ENCODE measurements at places on chromosomes 7 and 10. TPM values are rescaled to one million over a fixed set of nuclear protein-coding genes. Genes with fewer than 3 reads are reported as not detected.

GRCh38 chr7:154781369-154782303 is 221.3 kb downstream of the PAXIP1 start:
- no peak for DNase-seq

DNA sequence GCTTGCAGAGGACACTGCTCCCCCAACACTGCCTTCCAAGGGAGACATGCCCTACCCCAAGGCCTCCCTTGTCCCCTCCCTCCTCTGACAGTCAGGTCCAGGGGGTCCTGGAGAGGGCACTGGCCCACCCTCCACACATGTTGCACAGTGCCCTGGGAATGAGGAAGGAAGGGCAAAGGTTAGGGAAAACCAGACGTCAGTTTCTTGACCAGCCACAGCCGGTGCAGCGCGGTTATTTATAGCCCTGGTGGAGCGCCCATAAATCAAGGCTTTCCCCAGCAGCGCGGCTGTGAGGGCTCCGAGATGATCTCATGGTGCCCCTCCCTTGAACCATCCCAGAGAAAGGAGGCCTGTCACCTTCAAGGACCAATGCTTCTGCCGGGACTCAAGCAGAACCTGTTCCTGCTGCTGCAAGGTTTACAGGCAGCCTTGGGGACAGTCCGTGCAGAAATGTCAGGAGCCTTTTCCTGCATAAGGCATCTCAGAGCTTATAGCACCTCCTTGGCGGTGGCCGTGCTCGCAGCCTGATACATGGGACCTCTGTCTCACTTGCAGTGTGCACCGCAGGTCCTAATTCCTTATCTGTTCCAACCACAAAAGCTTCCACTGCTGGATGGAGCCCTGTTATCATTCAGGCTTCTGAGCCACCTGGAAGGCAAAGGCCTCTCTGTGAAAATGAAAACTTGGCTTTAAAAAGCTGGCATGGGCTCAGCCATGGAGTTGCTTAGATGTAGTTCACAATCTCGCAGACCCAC is 127.3 kb downstream of the LHPP start:
- no peak for DNase-seq

DNA sequence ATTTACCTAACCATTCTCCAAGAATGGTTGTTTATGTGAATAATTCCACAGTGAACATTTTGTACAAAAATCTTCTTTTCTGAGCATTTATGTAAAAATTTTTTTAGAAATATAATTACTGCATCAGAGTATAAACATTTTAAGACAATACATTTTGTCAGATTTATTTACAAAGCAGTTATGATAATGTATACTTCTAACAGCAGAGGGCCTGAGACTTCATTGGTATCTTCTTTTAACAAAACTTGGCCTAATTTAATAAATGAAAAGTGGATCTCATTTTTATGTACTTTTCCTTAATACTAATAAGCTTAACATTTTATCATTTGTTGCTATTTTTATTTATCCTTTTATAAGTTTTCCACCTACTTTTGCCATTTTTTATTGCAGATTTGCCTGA is 69.4 kb downstream of the HECTD2 start:
- no peak for DNase-seq

GRCh38 chr7:133705596-133705995 is 421.5 kb upstream of the LRGUK start:
- no peak for DNase-seq

DNA sequence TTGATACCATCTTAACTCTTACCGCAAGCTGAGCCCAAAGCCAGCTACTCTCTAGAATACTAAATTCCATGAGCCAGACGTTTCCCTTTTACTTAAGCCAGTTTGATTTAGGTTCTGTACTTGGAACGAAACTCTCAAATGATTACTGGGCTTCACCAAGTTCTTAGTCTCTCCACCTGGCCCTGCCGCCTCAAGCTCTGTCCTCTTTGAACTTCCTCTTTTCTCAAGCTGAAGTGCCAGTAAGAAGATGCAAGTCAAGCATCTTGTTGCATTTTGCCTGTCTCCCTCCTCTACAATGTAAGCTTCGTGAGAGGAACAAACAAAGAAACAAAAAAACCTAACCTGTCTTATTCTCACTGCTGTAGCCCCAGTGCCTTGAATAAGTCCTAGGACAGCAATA is 358.2 kb upstream of the NPVF start:
- no peak for DNase-seq

DNA sequence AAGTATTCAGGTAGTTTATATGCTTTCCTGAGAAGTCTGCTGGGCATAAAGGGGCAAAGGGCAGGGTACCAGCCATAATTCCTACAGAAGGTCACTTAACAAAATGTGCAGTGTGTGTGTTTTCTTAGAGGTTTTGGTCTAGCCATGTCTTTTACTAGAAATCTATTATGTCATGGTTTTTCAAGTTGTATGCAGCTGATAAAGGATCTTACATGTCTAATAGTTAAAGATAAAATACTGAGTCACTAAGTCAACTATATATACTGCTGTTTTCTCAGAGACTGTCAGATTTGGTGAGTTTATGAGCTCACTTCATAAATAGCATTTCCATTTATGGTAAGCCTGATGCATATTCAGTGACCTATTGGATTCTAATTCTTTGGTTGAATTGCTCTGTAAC is 7.7 kb downstream of the CASP2 start:
- DNase-seq: no peak

- no peak for DNase-seq
Measured at GRCh38 chr10:101683276-101683675, 11.7 kb downstream of the FBXW4 start.

GRCh38 chr7:54189330-54189729 is 352.8 kb upstream of the VSTM2A start:
- no peak for DNase-seq

GRCh38 chr10:78713659-78714058 is 355.1 kb upstream of the ZMIZ1 start:
- no peak for DNase-seq

- DNase-seq: no peak
Measured at GRCh38 chr7:29564496-29565223, 1.0 kb downstream of the PRR15 start.

- no peak for DNase-seq
Measured at GRCh38 chr7:104629408-104629807, 301.0 kb downstream of the LHFPL3 start.

GRCh38 chr10:132593389-132593788 is 55.8 kb downstream of the INPP5A start:
- no peak for DNase-seq

DNA sequence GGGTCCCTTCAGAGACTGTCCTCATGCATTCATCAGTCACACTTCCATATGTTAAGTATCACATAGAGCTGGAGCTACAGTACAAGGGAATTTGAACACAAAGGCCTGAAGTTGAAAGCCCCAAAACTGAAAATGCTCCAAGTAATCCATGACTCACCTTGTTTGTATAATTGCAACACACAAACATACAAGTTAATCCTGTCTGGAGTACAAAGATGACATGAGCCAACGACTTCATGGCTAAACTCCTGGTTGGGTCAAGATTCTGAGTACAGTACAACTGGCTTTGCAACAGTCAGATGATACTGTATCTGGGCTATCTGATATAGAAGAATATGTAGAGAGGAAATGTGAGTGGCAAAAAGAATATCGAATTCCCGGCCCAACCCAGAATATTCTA is 73.1 kb upstream of the AASS start:
- DNase-seq: no peak

- DNase-seq: no peak
Measured at GRCh38 chr10:124155781-124156435, 62.5 kb upstream of the CHST15 start.

- DNase-seq: no peak
Measured at GRCh38 chr7:101772508-101773211, 44.8 kb upstream of the CUX1 start.

DNA sequence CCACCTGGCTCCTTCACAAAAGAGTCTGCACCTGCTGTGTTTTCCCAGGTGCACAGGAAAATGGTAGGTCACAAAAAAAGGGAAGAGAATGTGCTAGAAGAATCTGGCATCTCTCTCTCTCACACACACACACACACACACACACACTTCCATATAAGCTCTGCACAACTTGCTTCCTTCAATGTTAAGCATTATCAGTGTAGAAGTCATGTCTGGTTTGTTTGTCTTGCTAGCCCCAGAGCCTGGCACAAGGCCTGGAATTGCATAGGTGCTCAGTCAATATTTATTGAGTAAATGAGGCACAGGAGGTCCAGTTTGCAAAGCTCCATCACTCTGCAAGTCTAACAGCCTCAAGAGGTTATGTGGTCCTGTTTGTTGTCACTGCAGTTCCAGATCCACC is 867.3 kb upstream of the AUTS2 start:
- DNase-seq: no peak

GRCh38 chr10:113872139-113873030 is 17.9 kb downstream of the NHLRC2 start:
- DNase-seq: no peak

DNA sequence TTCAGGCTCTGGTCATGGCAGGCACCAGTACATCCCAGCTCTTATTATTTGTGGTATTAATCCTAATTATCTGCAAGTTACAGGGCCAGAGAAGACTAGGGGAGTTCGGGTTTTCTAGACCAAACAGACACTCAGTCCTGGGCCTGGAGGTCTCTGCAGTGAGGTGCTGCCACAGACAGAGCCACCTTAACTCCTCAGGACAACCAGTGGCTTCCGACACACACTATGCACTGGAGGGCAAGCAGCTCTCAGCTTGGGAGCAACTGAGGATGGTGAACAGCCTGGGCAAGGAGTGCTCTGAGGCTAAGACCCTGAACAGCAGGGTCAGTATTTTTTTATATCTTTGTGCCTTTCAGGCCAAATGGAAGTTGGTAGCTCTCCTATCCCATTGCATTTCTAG is 19.0 kb downstream of the ACTA2 start:
- no peak for DNase-seq

DNA sequence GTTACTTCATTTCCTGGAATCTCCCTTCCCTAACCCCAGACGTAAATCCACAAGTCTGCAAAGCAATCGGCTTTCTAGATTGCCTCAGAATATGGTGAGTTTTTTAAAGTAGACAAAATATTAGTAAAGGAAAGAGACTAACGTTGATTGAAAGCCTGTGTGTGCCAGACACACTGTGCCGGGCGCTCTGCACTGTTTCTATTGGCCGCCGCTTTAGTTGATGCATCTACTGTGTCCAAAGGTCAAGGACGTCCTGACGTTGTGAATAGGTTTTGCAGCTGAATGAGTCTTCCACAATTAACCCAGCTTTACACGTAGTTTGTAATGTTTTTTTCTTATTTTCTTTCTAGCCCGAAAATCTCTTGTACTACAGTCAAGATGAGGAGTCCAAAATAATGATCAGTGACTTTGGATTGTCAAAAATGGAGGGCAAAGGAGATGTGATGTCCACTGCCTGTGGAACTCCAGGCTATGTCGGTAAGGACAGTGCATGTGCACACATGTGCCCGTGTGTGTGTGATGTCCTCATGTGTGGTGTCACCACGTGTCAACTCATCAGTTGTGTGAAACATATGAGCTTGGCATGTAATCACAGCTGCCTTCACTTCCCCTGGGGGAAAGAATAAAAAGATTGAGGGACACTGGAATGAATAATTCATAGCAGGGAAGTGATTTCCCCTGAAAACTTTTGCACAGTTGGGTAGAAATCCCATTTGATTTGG is 232.0 kb downstream of the CCDC3 start:
- no peak for DNase-seq

GRCh38 chr7:135147899-135148721 is at the start of gene TMEM140:
Gene TMEM140, plus strand, starts transcription at chr7:135148072. Its CDS starts 16,370 bp downstream, at chr7:135164442.
- no peak for DNase-seq

DNA sequence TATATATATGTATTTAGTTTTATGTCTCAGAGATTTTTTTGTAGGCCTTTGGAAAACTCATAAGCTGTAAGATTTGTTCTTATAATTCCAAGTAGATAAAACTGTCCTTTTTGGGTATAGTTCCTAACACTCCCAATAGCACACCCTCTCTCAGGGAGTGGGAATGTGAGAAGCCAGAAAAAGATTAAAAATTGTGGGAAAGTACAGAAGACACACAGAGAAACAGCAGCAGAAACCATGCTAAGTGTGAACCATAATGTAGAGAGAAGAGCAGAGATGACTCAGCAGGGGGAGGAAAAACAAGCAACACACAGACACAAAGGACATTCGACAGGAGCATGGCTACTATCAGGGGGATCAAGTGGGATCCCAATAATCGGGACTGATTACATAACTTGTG is 401.6 kb downstream of the MAGI2 start:
- no peak for DNase-seq

- DNase-seq: no peak
Measured at GRCh38 chr7:78301407-78301806, 502.8 kb downstream of the PHTF2 start.

DNA sequence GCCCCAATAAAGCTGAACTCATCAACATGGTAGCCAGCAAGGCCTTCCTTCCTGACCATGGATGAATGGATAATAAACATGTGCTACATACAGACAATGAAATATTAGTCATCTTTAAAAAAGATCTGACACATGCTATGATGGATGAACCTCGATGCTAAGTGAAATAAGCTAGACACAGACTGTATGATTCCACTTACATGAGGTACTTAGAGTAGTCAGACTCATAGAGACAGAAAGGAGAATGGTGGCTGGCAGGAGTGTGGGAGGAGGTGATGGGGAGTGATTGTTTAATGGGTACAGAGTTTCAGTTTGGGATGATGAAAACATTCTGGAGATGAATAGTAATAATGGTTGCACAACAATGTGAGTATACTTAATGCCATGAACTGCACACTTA is 114.1 kb upstream of the SORCS3 start:
- no peak for DNase-seq

DNA sequence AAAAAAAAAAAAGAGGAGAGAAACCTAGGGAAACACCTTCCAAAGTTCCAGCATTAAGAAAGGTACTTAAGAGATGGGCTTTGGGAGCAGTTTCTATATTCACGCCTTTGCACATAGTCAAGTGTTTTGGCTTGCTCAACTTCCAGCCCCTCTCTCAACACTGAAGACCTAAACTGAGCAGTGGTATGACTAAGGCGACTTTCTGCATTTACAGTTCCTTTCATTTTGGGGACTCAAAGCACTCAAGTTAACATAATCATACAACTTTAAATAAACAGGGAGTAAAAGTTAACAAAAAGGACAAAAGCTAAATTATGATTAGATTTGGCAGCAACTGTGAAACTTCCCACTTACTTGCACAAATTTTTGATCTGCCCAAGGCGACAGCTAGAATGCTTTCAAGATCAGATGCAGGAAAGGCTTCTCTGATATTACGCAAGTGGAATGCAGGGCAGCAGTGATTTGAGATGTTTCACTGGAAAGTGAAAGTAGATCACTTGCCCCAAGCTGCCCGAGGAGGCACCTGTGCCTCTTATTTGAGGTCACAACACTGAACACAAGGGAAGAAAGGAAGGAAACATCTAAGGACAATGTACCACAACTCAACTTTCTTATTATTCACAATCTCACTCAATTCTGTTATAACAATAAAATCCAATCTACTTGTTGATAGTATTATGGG is 199.5 kb downstream of the SKAP2 start:
- DNase-seq: no peak

Gene ZNF680
- total RNA-seq: 35.4 TPM

Gene SEC61A2
- total RNA-seq: 15.4 TPM

Gene BCAP29
- total RNA-seq: 141 TPM

Gene TACR2
- total RNA-seq: not detected

Gene SPDYE2B
- not detected for total RNA-seq

Gene SPDYE3
- total RNA-seq: not detected

Gene HMX3
- total RNA-seq: not detected

Gene PITX3
- not detected for total RNA-seq

Gene ZNF365
- 6.4 TPM for total RNA-seq

Gene MEOX2
- 9.5 TPM for total RNA-seq

Gene MPP7
- 48.5 TPM for total RNA-seq

Gene KIF11
- 1.9 TPM for total RNA-seq

Gene SYT15
- 7.1 TPM for total RNA-seq

Gene PFKFB3
- 151 TPM for total RNA-seq

Gene CHST15
- 31.9 TPM for total RNA-seq

Gene CABCOCO1
- not detected for total RNA-seq

Gene CRYGN
- not detected for total RNA-seq

Gene ZNF503
- 28.8 TPM for total RNA-seq
